Nucleus accumbens (tissue), 56 donors: ENCODE measurements at places on chromosomes 6 and 20.

- DNase-seq = no peak
Observed at GRCh38 chr20:61909028-61909427, 156.7 kb downstream of the TAF4 start.

GRCh38 chr6:30483677-30484279 is 5.5 kb upstream of the HLA-E start:
- no peak for DNase-seq

DNA sequence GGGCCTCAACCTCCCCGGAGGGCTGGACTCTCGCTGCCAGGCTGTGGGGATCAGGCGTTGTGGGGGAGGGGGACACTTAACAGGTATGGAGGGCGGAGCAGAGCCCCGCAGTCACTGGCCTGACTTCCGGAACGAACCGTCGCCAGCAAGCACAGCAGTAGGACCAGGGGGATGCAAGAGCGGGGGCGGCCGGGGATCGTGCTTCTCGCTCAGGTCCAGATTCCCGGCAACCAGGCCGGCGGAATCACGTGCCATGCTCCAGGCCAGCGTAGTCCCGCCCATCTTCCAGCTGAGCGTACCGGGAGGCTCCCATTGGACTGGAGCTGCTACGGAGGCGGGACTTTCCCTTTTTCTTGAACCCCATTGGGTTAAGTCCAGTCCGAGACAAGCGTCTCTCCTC is 10.0 kb upstream of the POU5F1 start:
- peak; percentile 15 for DNase-seq

DNA sequence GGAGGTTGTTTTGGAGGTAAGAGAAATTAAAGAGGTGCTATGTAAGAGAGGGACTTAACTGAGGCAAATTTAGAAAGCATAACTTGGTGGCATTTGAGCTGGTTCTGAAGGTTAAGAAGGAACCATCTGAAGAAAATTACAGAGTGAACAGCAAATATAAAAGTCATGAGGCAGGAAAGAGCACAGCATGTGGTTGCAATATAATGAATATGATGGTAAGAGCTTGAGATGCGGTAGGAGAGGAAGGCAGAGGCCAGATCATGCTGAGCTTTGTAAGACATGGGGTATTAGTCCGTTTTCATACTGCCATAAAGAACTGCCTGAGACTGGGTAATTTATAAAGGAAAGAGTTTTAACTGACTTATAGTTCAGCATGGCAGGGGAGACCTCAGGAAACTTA is 279.1 kb downstream of the UTRN start:
- DNase-seq = no peak

GRCh38 chr6:122276637-122277036 is 122.8 kb upstream of the HSF2 start:
- DNase-seq = no peak

DNA sequence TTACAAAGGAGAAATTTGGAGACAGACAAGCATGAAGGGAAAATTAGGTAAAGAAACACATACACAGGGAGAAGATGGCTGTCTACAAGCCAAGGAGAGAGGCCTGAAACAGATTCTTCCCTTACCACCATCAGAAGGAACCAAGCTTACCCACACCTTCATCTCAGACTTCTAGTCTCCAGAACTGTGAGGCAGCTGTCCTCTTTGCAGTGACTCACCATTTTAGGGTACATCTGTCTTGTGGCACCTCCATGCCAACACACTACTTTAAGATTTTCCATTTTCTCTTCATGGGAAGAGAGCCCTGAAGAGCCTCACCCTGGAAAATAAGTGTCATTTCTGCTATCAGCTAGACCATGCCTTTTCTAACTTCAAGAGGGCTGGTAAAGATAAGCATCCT is 369.3 kb downstream of the FRK start:
- no peak for DNase-seq

DNA sequence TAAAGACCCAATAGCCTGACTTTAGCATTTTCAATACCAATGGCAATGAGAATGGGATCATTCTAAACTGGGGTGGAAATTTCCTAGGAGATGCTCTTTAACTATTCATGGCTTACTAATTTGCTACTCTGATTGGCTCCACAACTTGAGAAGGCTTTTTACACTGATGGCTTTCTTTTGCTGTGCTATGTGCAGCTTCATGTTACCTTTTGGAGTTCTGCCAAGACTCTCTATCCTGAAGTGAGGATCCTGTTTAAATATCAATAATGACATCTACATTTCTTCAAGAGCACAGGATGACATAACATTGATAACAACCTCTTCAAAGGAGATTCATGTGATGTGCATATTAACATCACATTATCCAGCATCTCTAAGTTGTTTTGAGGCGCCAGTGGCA is 43.4 kb upstream of the SIRPG start:
- DNase-seq = no peak

DNA sequence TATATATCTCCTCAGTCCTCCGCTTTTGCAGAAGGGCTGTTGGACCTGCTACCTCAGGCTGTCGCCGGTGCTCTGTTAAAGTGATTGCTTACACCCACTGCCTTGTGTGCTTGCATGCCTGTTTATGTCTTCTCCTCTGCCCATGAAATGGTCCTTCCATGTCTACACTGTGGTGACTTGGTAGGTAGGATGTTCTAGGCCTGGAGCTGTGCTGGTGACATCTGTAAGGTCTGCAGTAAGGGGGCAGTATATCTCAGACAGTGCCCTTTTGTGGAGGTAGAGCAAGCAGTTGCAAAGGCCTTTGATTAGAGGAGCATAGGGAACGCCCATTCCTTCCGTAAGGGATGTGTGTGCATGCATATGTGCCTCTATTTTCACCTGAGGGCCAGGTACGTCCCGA is 40.3 kb downstream of the VAPB start:
- DNase-seq = no peak

GRCh38 chr6:147793871-147794643 is 285.6 kb downstream of the SAMD5 start:
- DNase-seq = no peak

DNA sequence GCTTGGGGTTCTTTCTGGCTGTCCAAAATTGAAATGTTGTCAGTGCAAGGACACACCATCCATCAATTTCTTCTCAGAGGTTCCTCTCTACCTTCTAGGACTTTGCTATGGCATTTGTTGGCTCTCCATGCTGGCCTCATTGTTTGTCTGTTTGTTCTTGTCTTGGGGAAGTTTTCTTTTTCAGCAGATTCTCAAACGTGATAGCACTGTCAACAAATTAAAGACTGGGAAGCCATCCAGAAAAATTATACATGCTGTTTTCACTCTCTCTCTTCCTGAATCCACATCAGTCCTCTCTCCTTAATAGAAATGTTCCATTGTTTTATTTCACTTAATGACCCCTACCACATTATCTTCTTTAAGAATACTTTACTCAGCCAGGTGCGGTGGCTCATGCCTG is 130.4 kb downstream of the PCSK2 start:
- DNase-seq = no peak

DNA sequence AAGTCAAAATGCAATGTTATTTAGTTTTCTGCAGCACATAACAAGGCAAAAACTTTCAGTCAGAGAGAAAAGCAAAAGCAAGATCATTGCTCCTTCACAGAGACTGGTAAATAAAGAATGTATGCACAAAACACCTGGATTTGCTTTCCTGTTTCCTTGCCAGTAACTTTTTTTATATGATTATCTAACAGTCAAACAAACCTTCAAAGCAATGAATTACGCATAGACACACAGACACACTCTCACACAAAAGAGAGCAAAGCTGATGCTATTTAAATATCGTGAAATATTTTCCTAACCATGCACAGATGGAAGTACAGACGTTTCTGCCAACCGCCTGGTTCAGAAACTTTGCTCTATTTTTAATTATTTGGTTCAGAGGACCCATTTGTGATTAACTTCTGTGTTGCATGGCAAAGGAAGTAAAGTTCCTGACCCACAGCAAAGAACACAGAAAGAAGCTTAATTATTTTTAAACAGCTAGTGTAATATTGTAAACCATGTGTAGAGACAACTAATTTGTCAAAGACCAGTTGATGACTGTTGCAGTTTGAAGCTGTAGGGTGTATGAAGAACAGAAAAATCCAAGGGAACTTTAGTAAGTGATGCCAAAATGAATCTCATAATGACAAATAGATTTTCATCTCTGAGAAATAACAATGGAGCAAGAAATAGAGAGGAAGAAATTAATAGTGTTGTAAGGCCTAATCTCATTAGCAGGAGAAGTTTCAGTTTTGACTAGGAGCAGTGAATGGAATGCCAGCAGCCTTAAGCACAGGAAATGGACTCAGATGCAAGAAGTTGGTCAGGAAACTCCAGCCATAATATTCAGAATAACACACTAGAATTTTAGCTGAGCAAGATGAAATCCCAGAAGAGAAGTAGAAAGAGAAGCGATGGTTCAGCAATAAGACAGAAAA is 24.1 kb downstream of the ATXN1 start:
- no peak for DNase-seq

DNA sequence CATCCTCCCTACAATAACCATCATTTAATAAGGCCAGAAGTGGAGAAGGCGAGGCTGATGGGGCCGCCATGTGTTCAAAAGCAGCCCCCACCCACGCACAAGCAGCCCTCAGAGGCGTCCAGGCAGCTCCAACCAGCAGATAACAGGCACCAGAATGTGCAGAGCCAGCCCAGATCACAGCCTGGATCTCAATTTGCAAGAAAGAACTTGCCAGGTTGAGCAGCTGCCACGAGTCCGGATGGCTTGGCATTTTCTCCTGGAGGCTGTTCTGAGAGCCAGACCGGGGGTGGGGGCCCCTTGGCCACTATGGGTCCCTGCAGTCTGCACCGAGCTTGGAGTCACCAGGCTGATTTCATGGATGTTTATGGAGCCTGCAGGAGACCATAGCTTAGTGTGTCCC is 338.1 kb downstream of the PREX1 start:
- no peak for DNase-seq

- no peak for DNase-seq
Observed at GRCh38 chr20:46695892-46696291, 6.6 kb upstream of the TP53RK start.

DNA sequence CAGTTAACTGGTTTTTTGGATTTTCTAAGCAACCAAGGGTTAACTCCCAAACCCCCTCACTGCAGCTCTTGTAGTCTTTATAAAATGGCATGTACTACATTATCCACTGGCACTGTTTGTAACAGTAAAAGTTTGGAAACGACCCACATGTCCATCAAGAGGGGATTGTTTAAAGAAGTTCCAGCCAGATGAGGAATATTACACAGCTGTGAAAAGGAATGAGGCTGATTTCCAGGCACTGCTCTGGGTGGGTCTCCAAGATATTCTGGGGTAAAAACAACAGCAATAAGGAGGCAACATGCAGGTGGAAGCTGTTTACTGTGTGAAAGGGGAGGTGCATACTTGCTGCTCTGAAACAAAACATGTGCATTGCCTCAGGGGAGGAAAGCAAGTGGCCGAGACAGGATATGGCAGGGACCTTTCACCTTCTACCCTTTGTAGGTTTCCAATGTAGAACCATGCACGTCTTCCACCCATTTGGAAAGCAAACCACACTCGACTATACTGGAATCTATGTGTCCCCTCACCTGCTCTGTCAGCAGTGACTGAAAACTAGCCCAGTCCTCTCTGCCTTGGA is 51.9 kb downstream of the GRM4 start:
- no peak for DNase-seq

GRCh38 chr6:45423111-45423823 is 45.5 kb upstream of the SUPT3H start:
- peak; percentile 33 for DNase-seq

DNA sequence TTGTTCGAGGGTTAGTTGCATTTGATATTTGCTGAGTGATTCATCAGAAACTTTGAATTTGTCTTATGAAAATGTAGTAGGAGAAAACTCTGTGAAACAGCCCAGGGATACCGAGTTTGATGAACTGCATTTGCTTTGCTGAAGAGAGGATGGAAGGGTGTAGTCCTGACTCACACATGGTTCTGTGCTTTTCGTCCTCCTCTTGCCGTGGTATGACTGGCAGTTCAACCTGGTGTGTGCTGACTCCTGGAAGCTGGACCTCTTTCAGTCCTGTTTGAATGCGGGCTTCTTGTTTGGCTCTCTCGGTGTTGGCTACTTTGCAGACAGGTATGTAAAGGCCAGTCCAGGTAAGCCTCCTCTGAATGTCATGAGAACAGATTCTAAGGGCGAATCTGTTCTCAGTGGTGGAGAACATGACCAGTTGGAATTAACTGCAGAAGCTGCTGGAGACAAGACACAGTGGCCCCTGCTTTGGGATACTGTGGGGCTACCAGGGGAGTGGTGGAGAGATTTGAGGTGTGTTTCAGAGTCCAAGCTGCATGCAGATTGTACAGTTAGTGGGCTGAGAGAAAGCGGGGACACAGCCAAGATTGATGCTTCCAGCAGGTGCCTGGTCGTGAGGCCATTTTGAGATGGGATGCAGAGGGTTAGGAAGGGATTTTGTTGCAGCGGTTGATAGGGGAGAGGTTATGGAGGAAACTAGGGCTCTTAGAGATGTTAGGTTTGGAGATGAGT is 8.4 kb downstream of the SLC22A1 start:
- DNase-seq = no peak

DNA sequence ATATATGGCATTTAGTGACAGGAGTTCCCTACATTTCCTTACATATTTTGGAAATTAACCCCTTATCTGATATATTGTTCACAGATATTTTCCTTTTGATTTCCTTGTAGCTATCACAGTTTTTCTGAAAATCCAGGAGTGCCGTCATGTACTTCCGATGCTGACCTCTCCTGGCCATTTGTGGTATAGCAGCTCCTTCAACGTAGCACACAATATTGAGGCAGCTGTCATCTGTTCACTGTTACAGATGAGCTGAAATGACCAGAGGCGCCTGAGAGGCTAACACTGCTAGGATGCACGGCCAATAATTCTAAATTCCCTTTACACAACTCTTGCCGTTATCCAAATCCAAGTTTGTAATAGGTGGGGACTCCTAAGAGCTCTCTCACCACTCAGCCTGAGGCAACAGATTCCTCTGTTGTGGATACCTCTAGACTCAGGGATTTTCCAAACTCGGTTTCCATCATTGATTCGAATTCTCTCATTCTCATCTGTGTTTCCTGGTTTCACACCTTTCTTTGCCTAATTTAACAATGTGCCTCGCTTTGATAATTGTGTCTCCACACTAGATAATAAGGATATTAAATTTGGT is 53.0 kb downstream of the MMUT start:
- DNase-seq = peak; percentile 50

DNA sequence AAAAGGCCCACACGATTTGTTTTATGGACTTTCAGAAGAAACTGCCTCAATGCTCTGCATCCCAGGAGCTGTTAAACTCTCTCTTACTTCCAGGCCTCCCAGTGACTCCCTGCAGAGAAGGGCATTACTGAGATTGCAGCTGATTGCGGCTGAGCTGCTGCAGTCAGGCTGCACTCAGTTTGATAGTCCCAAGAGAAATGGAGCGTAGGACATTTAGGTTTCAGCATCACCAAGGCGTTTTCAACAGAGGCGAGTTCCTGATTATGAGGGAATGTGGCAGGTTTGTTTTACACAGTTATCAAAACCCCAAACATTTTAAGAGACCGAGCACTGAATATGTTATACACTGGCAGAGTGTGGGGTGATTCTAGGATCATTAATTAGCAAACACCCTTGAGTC is 145.6 kb downstream of the TBX18 start:
- no peak for DNase-seq

- DNase-seq = no peak
Observed at GRCh38 chr6:14436592-14437132, 319.1 kb downstream of the CD83 start.
